Caki2 (cell line): ENCODE measurements at places on chromosomes 4 and X.
A peak's percentile ranks its signal among the peaks of the same experiment; 100 is the strongest.

- no peak for DNase-seq
Observed at GRCh38 chrX:41482154-41482850, 35.2 kb downstream of the NYX start.

GRCh38 chr4:39020130-39020529 is 12.1 kb downstream of the TMEM156 start:
- DNase-seq: no peak

DNA sequence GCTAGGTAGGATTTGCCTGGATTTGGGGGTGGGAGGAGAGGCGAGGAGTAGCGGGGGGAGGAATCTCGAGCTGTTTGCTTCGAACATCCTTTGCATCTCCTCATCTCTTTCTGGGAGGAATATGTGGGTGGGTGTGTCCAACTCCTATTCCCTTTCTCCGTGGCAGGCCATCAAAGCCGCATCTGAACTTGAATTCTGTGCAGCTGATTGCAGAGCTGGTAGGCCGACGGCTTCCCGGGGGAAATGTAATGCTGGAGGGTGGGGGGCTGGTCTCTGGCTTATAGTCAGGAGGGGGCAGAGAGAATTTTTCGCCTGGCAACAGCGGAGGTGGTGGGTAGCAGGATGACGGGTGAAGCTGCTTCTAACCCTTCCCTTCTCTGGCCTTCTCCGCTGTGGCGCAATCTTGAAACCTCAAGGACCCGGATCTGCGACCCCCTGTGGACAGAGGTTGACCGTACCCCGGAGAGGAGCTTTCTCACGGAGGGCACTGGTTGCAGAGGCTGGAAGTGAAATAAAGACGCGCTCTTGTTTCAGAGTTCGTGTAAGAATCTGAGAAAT is 628 bp downstream of the ZCCHC12 start:
- DNase-seq: no peak

GRCh38 chr4:111066887-111067286 is 444.0 kb upstream of the PITX2 start:
- peak; percentile 26 for DNase-seq

- DNase-seq: no peak
Observed at GRCh38 chr4:84632092-84632491, 49.2 kb downstream of the CDS1 start.

DNA sequence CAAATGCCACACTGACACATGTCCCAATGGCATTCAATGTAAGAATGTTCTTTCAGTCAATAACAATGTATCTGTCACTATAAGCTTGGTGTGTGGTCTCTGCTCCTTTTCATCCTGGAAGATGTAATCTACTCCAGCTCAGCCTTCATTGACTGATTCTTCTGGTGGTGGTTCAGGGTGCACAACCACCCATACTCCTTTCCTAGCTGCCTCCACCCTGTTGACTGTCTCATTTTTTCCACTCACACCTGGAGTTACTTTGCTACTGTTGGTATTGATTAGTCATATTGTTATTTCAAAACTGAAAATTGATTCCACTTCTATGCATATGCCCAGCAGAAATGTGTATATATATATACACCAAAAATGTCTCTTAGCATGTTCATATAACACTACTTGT is 140.5 kb downstream of the ASB9 start:
- no peak for DNase-seq

DNA sequence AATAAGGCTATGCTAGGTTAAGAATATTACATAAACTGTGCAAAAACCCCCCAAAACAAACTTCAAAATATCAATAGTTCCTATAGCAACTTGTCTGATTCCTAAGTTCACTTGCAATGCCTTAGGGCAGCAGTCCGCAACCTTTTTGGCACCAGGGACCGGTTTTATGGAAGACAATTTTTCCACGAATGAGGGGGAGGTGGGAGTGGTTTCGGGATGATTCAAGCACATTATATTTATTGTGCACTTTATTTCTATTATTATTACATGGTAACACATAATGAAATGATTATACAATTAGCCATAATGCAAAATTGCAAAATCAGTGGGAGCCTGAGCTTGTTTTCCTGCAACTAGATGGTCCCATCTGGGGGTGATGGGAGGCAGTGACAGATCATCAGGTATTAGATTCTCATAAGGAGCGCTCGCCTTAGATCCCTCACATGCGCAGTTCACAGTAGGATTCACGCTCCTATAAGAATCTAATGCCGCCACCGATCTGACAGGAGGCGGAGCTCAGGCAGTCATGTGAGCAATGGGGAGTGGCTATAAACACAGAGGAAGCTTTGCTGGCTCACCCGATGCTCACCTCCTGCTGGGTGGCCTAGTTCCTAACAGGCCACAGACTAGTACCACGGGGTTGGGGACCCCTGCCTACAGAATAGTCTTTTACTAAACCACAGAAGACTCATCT is 39.7 kb downstream of the ACOX3 start:
- DNase-seq: no peak

- DNase-seq: no peak
Observed at GRCh38 chr4:99947608-99948007, 1.2 kb upstream of the DNAJB14 start.

DNA sequence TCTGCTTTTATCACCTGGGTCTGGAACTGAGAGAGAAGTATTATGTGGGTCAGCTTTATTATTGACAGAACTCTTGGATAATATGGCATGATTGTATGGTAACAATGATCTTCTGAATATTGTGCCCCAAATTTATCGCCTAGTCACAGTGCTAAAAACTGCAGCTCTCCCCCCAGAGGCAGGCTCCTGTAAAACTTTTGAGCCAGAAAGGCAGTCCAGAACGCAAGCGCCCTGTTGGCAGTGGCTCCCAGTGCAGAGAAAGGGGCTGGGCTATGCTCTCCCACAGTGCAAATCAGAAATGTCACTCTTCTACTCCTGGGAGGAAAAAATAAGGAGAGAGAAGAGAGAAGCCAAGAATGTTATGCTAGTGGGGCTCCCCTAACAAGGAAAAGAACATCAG is 50.5 kb downstream of the HELT start:
- no peak for DNase-seq

DNA sequence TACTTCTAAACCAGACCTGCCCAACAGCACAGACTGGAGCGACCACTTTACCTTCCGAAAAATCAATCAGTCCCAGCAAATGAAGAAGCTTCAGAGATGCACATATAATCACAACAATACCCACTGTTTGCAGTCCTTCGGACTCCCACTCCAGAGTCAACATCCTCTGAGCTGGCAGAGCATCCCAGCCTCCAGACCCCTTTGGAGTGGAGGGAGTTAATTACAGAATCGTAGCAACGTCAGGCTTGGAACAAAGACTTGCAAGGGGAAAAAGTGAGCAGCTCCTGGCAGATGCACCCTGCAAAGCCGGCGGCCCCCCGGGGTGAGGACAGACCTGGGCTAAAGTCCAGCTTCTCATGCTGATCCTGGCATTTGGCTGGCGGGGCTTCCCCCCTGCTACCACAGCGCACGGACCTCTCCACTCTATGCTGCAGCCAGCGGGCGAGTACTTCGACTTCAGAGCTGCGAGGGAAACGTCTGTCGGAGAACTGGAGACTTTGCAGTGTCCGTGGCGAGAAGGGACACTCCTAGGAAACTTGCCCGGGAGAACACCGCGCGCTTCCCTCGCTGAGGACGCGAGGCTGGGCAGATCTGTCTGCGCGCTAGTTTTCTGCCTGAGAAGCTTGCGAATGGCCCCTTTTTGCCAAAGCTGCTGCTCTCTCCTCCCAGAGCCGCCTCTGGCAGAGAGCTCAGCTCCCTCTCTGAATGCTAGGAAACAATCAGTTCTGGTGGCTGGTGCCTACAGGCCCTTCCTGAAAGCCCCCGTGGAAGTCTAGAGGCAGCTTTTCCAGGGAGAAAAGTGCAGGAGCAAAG is 283.7 kb downstream of the PACRGL start:
- no peak for DNase-seq

GRCh38 chrX:150570512-150570911 is 2.1 kb downstream of the MTM1 start:
- DNase-seq: no peak

- no peak for DNase-seq
Observed at GRCh38 chr4:110660755-110661154, 37.9 kb upstream of the PITX2 start.

DNA sequence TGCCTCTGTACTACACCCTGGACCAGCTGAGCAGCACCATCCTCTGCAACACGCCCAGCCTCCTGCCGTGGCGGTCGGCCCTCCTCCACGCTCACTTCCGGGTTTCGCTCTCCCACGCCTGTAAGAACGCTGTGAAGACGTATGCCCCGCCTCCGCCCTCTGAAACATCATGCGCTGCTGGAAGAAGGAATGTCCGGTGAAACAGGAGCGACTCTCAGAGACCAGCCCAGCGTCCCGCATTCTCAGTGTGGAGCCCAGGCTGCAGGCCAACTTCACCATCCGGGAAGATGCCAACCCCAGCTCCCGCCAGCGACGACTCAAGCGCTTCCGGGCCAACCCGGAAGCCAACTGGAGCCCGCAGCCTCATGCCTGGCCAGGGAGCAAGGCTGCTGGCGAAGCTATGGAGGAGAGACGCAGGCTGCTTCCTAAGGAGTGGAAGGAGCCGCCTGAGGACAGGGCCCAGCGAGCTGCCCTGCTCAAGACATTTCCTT is 186.1 kb upstream of the SLITRK2 start:
- no peak for DNase-seq

DNA sequence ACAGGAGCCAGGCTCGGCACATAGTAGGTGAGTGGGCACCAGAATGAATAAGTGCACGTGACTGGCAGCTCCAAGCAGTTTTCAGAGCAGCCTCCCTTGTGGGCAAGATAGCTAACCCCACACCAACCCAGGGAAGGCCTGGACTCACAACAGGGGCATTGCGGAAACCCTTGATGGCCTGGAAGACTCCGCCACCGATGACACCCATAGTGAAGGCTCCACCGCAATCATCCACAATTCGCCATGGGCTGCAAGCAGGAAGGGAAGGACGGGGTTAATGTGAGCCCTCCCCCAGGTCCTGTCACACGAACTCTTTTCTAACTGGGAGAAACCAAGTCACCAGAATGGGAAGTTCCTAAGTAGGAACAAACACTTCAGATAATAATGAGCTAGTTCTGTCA is 957 bp downstream of the TIMM17B start:
- no peak for DNase-seq

- DNase-seq: no peak
Observed at GRCh38 chr4:52358366-52358765, 300.7 kb downstream of the USP46 start.

DNA sequence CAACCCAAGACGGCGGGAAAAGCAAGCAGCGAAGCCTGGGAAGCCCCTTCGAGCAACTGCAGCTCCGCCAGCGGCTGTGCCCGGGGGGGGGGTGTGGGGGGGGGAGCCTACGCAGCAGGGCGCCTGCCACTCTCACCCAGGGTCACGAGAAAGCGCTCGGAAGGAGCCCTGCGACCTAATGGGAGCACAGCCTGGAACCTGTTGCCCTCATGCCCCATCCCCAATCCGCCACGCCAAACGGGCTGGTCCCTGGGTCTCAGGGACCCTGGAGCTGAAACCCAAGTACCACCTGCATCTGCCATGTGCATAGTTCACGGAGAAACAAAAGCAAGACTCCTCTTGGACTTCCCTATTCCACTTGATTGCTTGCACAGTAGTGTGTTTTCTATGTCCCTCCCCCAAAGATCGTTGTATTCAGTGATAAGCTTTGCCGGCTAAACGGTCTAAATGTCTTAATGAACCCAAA is 359 bp upstream of the GAB3 start:
- DNase-seq: no peak

DNA sequence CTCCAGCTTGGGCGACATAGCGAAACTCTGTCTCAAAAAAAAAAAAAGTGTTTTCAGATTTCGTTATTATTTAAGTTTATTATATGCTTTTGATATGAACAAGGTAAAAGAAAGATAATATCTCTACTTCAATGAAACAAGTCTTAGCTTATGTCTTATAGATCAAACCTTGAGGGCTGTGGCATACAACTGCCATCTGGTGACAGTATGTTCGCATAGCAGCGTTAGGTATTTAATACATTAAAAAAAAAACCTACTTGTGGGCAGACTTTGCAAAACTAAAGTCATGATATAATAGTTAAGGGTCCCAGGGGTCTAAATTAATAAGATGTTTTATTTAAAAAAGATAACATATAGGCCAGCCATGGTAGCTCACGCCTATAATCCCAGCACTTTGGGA is 161.2 kb upstream of the AMOT start:
- DNase-seq: no peak

DNA sequence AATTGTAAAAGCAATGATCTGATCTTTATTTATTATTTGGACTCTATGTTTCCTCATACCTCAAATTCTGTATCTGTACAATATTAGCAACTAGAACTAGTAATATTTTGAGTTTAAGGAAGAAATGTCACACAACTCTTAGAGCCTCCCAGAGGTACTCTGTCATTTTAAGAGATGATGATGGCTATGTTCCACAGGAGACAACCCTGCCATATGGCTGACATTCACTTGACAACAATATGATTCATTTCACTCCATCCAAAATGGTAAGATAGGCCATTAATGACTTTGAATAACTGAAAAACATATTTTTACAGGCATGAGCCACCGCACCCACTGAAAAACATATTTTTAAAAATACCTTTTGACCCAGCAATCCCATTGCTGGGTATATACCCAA is 190.3 kb downstream of the MAML3 start:
- no peak for DNase-seq

GRCh38 chr4:164483711-164484110 is 270.2 kb upstream of the SMIM31 start:
- DNase-seq: no peak
